T47D (cell line): ENCODE measurements at places on chromosomes 16 and 17.

- DNase-seq, result no peak
Observed at GRCh38 chr17:76048025-76048605, 21.0 kb upstream of the EVPL start.

DNA sequence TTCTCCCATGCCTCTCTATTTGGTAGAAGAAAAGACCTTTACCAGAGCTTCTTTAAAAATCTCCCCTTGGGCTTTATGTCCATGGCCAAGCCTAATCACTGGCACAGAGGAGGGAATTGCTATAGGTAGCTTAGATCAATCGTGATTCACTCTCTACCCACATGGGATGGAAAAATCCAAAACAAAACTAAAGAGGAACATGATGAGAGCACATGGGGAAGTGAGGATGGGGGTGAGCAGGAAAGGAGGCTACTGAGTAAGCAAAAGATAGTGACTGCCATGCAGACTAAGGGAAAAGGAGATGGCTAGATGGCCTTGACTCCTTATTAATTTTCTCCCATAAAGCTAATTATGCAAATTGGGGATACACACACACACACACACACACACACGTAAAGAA lies 201.2 kb downstream of the HS3ST3A1 start:
- DNase-seq, result no peak

DNA sequence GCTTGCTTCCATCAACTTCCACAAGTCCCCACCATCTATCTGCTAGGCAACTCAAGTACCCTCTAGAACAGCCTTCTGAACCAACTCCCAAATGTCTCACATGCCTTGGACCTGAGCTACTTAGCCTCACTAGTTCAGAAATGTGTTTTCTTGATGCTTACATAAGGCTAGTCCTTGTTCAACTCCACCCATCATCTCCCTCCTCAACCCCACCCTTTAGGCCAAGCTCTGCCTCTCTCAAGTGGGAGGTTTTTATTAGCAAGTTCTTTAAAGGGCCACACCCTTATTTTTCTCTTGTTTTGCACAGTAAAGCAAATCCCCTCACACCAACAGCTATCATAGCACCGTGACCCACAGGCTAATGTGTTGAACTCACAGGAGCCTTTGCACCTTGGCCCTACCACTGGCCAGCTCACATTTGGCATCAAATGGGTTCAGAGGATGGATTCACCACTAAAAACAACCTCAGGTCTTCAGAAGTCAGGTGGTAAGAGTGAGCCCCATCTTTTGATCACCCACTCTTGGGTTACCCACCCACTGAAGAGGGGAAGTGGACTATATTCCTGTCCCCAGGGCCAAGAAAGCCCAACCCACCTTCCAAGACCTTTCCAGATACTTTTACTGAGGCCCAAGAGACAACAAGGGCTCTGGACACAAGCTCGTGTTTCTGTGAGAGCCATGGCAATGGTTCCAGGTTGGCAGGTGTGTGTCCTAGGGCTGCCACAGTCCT lies 12.2 kb downstream of the PIK3R5 start:
- DNase-seq, result no peak

DNA sequence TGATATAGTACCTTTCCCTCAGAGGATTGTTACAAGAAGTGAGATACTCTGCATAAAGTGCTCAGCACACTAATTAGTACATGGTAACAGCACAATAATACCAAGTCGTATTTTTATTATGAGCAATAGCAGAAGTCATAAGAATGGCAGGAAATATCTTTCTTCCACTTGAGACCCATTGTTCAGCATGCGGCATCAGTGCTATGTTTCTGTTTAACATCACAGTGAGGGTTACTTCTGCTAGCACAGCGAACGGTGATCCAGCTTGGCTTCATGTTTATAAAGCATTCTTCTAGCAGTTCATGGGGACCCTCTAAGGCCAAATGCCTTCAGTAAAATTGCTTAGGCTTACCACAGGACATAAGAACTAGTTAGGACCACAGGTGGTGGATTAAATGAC lies 83.1 kb downstream of the MYO1D start:
- DNase-seq, result no peak

DNA sequence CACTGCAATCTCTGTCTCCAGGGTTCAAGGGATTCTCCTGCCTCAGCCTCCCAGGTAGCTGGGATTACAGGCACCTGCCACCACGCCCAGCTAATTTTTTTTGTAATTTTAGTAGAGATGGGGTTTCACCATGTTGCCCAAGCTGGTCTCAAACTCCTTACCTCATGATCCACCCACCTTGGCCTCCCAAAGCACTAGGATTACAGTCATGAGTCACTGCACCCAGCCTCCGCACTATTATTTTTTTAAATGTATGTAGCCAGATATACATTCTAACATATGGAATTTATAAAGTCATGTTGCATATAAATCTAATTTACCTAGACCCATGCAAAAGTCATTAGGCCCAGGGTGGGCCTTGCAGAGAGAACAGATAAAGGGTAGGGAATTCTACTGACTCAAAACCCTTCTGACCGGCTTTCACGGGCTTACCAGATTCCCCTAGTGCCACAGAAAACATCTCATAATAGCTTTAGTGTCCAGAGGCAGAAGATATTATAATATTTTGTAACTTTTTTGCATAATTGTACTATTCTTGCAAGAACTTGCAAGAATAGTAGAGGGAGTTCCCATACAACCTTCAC lies 20.5 kb upstream of the HELZ start:
- DNase-seq, result no peak

DNA sequence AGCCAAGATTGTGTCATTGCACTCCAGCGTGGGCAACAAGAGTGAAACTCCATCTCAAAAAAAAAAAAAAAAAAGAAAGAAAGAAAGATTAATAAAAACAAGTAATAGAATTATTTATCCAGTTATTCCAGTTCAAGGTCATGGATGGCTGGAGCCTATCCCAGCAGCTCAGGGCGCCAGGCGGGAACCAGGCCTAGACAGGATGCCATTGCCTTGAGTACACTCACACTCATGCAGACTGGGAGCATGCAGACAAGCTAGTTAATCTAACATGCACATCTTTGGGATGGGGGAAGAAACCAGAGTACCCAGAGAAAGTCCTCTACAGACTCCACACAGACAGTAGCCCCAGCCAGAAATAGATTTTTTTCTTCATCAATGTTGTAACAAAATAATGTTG lies 17.9 kb downstream of the PDP2 start:
- no peak for DNase-seq

DNA sequence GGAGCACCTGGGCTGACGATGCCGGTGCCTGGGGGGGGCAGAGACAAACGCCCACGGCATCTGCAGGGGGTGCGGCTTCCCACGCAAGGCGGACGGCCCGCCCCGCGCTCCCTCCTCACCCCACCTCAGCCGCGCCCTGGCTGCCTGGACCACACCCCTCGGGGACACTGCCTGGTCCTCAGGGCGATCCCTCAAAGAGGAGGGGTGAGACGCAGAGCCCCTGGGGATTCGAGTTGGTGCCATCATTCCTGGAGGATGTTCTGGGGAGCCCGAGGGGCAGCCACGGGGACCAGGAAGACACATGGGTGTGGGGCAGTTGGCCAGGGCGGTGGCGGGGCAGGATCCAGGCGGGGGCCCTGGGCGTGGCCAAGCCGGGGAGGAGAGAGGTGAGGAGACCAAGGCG lies 3.9 kb downstream of the IGFALS start:
- DNase-seq, result no peak

- no peak for DNase-seq
Observed at GRCh38 chr17:28938552-28938951, 12.8 kb downstream of the PHF12 start.
